Effector memory CD8-positive, alpha-beta T cell (primary cell): ENCODE measurements at places on chromosomes 12 and 14.

GRCh38 chr12:45349916-45350315 lies 134.0 kb downstream of the ANO6 start:
- DNase-seq = no peak

DNA sequence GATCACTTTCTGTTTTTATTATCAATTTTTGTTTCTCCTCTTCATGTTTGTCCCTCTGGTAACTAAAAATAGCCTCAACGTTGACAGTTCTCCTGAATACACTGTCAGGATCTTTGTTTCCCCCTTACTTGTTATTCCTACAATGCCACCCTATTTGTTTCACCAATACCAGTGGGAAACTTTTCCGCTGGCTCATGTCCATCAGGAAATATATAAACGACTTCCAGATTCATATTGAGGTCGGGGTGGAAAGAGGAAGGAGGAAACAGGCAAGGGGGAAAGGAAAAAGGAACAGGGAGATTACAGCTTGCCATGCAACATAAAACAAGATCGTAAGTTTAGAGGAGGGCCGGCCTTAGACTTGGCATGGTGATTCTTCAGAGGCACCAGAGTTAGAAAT lies 61.7 kb downstream of the BTBD7 start:
- DNase-seq = no peak

GRCh38 chr12:10636611-10637010 lies 23.2 kb upstream of the MAGOHB start:
- DNase-seq = no peak

GRCh38 chr12:93790472-93791152 lies 113.4 kb downstream of the CRADD start:
- DNase-seq = no peak

DNA sequence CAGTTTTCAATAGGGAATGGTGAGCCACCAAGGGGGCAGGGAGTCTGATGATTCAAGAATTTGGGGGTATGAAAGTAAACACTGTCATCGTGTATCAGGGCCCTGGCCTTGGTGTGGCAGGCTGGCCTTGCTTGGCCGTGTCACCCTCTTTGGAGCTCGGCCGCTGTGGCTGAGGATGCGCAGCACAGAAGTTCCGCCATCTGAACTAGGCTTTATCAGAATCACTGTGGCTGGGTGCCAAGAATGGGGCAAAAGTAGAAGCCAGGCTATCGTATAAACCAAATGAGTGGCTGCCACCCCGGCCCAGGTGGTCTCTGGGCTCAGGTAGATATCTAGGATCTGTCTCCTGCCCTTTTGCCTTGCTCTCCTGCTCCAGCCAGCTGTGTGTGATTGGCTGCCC lies 137.4 kb downstream of the PAPOLA start:
- no peak for DNase-seq

DNA sequence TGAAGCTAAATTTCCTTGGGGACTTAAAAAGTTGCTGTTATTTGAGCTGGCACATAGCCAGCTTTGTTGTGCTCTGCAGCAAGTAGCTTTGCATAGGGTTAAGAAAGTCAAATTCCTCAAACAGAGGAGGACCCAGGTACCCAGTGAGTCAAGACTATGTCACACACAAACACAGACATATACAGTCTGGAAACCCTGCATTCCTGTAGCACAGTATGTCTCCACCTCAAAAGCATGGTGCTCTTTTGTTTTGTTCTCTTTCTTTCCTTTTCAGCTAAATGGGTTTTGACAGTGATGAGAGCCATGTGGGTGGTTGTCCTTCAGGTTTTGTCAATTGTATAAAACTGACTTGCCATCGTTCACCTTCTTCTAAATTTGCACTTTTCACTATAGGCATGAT lies 179.6 kb upstream of the DIO2 start:
- no peak for DNase-seq

DNA sequence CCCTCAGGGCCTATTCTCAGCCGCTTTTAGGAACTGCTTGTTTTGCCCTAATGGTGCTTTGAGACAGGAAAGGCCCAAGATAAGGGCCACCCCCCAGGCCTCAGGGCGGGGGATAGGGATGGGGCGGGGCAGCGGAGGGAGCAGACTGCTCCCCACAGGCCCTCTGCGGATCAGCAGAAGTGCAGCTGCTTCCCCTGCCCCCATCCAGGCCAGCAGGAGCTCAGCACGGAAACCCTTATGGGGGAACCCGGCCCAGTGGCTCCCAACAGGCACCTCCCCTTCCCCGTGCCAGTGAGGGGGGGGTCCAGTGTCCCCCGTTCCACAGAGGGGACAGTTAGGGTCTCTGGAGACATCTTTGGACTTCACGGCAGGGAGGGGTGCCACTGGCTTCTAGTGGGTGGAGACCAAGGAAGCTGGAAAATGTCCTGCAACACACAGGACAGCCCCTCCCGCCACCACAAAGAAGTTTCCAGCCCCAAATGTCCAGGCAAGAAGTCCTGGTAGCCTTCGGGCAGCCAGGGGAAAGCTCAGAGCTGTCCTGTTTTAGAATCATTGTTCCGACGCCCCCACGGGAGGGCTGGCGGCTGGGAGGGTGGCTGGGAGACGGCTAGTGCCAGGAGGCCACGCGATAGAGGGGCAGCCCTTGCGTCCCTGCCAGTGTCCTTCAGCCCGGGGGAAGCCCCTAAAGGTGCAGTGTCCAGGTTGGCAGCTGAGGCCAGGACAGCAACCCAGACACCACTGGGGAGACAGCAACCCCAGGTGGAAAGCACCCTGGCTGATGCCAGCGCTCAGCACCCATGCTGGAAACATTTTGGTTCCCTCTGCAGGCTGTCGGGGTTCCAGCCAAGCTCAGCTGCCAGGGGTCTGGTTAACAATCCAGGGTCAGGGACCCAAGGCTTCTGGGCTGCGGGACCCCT lies 10.4 kb upstream of the GPR132 start:
- no peak for DNase-seq

DNA sequence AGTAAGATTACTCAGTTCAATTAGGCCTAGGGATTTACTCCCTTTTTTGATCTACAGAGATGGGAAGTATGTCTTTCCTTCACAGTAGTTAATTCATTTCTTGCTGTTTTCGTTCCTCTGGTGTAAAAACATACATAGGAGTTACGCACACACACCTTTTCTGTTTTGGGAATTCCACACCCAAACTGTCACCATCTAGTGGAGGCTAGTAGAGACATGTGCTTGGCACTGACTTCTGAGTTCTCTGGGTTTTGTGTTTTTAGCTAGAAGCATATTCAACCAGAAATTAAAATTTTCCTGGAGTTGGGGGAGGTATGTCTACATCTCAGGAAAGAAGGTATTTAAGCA lies 1.4 kb downstream of the SUSD6 start:
- DNase-seq = no peak
